Activated naive CD4-positive, alpha-beta T cell treated with anti-CD3 and anti-CD28 coated beads, Interleukin-2, amount 10 ng/mL, durations not matched to agents 7 days and 5 days (primary cell): ENCODE measurements at places on chromosomes 6 and 20.

- no peak overlapping the region for H3K27ac ChIP-seq
- peaks cover 5% of the 10 kb centered on the region for H3K4me1 ChIP-seq
- DNase-seq: no peak
- H3K36me3 ChIP-seq: no peaks in the 10 kb centered on the region
- peaks cover 51% of the 10 kb centered on the region for H3K27me3 ChIP-seq
- H3K4me3 ChIP-seq: no peak overlapping the region
These were observed 33.2 kb upstream of the SNX9 start for GRCh38 chr6:157789861-157790260.

GRCh38 chr6:26507658-26508057 lies 7.6 kb downstream of the BTN1A1 start:
- no peaks in the 10 kb centered on the region for H3K4me1 ChIP-seq
- no peak overlapping the region for H3K27ac ChIP-seq
- DNase-seq: no peak
- no peak overlapping the region for H3K4me3 ChIP-seq
- H3K27me3 ChIP-seq: peaks cover 58% of the 10 kb centered on the region

- no peak for DNase-seq
- H3K27me3 ChIP-seq: no peaks in the 10 kb centered on the region
These were observed 299.6 kb upstream of the STXBP5 start for GRCh38 chr6:146904596-146904995.

GRCh38 chr6:19410481-19410880 lies 426.7 kb upstream of the ID4 start:
- no peak for DNase-seq
- no peaks in the 10 kb centered on the region for H3K36me3 ChIP-seq
- H3K27me3 ChIP-seq: no peaks in the 10 kb centered on the region
- H3K4me1 ChIP-seq: no peaks in the 10 kb centered on the region
- no peak overlapping the region for H3K27ac ChIP-seq

DNA sequence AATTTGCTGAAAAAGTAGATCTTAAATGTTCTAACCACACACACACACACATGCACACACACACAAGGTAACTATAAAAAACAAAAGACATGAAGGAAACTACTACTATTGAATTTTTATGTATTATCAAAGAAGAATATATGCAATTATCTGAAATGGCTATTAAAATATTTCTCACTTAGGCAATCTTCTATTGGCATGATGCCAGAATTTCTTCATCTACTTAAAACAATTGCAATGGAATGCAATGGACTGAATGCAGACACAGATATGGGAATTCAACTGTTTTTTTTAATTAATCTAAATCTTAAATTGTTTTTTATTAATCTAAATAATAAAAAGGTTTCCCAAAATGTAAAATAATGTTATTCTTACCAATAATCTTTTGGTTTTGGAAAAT lies 152.6 kb upstream of the SMLR1 start:
- H3K4me1 ChIP-seq: peaks cover 11% of the 10 kb centered on the region
- no peaks in the 10 kb centered on the region for H3K27me3 ChIP-seq
- H3K36me3 ChIP-seq: peaks cover 3% of the 10 kb centered on the region
- no peak for DNase-seq
- H3K4me3 ChIP-seq: no peak overlapping the region
- no peak overlapping the region for H3K27ac ChIP-seq

DNA sequence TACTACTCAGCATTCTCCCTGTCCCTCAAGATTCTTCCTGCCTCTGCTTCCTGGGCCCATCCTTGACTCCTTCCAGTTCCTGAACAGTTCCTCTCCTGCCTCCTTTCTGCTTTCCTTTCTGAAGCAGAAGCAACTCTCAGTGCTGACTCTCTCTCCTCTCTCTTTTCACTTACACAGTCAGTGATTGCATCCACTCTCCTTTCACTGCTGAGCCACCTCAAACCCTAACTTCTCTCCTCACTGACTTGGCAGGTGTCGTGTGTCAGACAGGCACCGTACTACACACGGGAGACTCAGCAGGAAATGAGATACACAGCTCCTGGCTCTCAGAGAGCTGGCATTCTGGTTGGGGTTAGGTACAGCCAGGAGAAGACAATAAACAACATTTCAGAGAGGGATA lies 5.6 kb downstream of the ABHD16A start:
- H3K27ac ChIP-seq: peak overlapping the region; percentile 17
- no peak for DNase-seq
- no peaks in the 10 kb centered on the region for H3K27me3 ChIP-seq
- no peak overlapping the region for H3K4me3 ChIP-seq

DNA sequence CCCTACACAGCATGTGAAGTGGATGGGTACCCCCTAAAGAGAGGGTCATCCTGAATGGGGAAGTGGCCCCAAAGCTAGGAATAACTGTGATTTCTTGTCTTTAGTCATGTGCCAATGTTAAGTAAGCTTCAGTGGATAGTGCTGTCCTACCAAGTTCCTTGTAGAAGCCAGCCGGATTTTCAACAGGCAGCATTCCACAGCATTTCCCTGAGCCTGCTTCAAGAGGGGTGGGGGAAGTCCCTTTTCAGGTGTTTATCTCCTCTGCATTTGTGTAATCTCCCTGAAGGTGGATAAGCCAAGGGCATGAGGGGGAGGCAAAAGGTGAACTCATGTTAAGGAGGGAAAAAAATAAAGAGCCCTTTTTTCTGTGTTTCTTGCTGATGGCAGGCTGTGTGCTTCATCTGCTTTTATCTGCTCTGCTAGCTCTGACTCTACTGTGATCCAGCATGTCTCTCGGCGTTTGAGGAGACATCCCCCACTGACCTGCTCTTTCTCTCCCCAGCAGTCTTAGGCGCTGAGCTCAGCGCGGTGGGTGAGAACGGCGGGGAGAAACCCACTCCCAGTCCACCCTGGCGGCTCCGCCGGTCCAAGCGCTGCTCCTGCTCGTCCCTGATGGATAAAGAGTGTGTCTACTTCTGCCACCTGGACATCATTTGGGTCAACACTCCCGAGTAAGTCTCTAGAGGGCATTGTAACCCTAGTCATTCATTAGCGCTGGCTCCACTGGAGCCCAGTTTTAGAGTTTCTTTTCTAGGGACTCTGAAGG lies 1.9 kb downstream of the EDN1 start:
- no peaks in the 10 kb centered on the region for H3K36me3 ChIP-seq
- H3K27me3 ChIP-seq: peaks cover 59% of the 10 kb centered on the region
- no peak overlapping the region for H3K4me3 ChIP-seq
- DNase-seq: no peak
- H3K4me1 ChIP-seq: peaks cover 17% of the 10 kb centered on the region

- H3K4me3 ChIP-seq: no peak overlapping the region
- H3K36me3 ChIP-seq: no peaks in the 10 kb centered on the region
- H3K27me3 ChIP-seq: peaks cover 11% of the 10 kb centered on the region
- no peak overlapping the region for H3K27ac ChIP-seq
- H3K4me1 ChIP-seq: no peaks in the 10 kb centered on the region
These were observed 28.5 kb downstream of the CHRNA4 start for GRCh38 chr20:63332488-63333240.

DNA sequence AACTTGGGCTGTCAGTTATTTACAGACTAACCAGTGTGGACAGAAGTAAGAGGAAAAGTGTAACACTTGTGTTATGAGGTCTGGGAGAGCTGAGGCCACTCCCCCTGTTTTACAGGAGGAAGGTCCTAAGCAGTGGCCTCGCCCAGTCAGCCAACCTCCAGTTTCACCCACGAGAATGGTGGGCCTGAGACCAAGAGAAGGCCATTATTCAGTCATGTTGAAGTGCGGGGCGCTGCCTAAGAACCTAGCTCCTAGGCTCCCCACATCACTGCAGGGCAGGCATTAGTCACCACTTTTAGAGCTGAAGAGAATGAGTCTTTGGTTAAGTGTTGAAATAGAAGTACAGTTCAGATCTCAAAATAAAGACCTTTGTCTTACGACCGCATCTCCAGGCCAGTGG lies 27.9 kb downstream of the CDYL start:
- no peaks in the 10 kb centered on the region for H3K27me3 ChIP-seq
- no peak overlapping the region for H3K4me3 ChIP-seq
- no peak overlapping the region for H3K27ac ChIP-seq

DNA sequence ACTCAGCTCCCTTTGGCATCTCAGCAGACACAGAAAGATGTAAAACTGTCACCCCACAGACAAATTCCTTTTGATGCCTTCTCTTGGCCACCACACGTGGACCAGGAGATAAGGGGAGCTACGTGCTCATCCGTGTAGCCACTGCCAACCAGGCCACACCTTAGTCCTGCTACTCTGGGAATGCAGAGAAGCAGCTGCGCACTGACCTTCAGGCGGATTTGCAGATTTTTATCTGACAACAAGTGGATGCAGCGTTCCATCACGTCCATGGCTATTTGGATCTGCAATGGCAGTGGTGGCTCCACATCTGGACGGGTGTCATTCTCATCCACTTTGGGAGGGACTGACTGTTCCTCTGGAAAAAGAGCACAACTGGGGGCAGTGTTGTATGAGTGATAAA lies 30.8 kb downstream of the TTI1 start:
- no peak overlapping the region for H3K27ac ChIP-seq
- no peaks in the 10 kb centered on the region for H3K27me3 ChIP-seq

GRCh38 chr20:36319356-36320260 lies 13.5 kb downstream of the DLGAP4 start:
- no peaks in the 10 kb centered on the region for H3K4me1 ChIP-seq
- no peak overlapping the region for H3K4me3 ChIP-seq
- no peak overlapping the region for H3K27ac ChIP-seq
- no peak for DNase-seq
- H3K27me3 ChIP-seq: peaks cover 9% of the 10 kb centered on the region
- H3K36me3 ChIP-seq: no peaks in the 10 kb centered on the region

GRCh38 chr6:99821164-99821563 lies 172.9 kb downstream of the MCHR2 start:
- H3K36me3 ChIP-seq: no peaks in the 10 kb centered on the region
- H3K4me3 ChIP-seq: no peak overlapping the region
- no peaks in the 10 kb centered on the region for H3K4me1 ChIP-seq
- no peak overlapping the region for H3K27ac ChIP-seq
- DNase-seq: no peak
- peaks cover 9% of the 10 kb centered on the region for H3K27me3 ChIP-seq

DNA sequence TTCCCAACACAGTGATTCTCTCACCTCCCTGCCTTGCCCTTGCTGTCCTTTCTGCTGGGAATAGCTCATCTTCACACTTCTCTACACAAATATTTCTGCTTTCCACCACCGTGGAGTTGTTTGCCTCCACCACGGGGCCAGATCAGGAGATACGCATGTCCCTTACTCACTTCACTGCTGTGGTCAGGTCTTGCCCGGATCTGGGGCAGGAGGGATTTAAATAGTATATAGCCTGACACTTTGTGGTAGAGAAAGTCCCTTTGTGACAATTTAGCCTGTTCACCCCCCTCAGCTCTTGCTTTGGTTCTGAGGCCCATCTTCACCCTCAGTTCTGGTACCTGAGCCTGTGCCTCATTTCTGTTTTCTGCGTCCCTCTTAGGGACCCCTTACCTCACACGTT lies 92.6 kb upstream of the PREP start:
- no peaks in the 10 kb centered on the region for H3K36me3 ChIP-seq
- H3K4me1 ChIP-seq: peaks cover 6% of the 10 kb centered on the region
- peaks cover 4% of the 10 kb centered on the region for H3K27me3 ChIP-seq
- DNase-seq: no peak

- H3K36me3 ChIP-seq: peaks cover 31% of the 10 kb centered on the region
- H3K27ac ChIP-seq: no peak overlapping the region
- H3K4me3 ChIP-seq: no peak overlapping the region
- no peaks in the 10 kb centered on the region for H3K4me1 ChIP-seq
These were observed 20.8 kb upstream of the GMDS start for GRCh38 chr6:2266031-2266795.

DNA sequence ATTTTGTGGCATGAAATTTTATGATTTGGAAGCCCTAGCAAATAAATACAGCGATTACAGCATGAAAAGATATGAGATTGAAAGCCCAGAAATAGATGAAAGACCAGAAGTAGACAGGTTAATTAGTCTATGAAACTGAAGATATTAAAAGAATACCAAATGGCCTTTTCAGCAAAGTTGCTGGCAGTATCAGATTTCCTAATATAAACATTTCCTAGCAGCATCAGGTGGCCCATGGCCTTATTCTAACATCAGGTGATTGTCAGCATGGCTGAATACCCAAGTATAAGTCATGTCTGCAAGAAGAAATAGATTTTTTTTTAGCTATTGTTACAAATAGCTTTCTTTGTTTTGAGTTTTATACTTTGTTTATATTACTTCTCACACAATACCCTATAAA lies 93.2 kb downstream of the CLVS2 start:
- H3K4me1 ChIP-seq: no peaks in the 10 kb centered on the region
- no peak overlapping the region for H3K27ac ChIP-seq
- H3K27me3 ChIP-seq: no peaks in the 10 kb centered on the region
- no peaks in the 10 kb centered on the region for H3K36me3 ChIP-seq
- no peak overlapping the region for H3K4me3 ChIP-seq

GRCh38 chr6:133314947-133315346 lies 73.8 kb downstream of the EYA4 start:
- no peaks in the 10 kb centered on the region for H3K27me3 ChIP-seq
- no peak for DNase-seq
- H3K4me1 ChIP-seq: no peaks in the 10 kb centered on the region
- no peaks in the 10 kb centered on the region for H3K36me3 ChIP-seq

DNA sequence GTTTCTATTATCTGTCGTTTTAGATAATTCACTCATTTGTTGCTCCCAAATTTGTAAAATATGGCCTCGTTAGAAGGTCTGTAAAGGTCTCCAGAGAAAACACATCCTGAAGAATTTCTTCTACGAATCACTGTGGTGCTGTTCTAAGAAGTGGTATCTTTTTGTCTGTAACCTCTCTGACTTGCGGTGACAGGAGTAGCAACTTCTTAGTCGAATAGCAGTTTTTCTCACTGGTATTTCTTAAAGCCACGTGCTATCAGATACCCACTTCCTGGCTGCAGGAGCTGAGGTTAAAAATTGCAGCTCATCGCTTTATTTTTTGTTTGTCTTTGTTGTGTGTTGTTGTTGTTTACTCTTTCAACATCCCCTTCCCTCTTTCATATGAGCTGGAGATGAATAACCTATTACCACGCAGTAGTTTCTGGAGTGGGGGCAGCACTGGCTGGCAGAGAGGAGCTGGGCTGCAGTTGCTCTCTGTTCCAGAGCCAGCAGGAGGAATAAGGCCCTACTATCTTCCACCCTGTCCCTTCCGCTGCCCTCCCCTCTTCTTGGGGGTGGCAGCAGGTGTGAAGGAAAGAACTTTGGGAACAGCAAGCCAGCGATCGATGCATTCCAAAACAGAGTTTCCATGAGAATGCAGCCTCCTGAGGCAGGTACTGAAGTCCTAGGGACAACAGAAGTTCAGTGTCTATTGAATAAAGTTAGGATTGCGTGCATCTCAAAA lies 64.7 kb downstream of the C6orf118 start:
- no peaks in the 10 kb centered on the region for H3K36me3 ChIP-seq
- no peaks in the 10 kb centered on the region for H3K27me3 ChIP-seq
- H3K27ac ChIP-seq: no peak overlapping the region
- no peak overlapping the region for H3K4me3 ChIP-seq
- no peaks in the 10 kb centered on the region for H3K4me1 ChIP-seq
- no peak for DNase-seq

DNA sequence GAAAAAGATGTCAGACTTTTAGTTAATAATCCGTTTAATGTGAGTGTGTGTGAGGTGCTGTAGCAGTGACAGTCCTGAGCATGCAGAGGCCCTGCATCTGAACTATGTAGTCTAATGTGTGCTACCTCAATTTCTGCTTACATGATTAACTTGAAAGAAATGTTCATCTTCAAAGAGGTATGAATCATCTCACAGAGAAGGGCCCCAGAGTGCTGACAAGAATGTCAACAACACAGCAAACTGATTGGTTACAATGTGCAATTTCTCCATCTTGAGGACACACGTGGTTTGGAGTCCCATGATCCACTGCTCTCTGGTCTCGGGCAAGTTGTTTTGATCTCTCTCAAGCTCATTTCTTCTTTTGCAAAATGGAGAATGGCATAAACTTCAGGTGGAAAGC lies 61.7 kb upstream of the EMILIN3 start:
- H3K4me3 ChIP-seq: no peak overlapping the region
- peaks cover 52% of the 10 kb centered on the region for H3K4me1 ChIP-seq
- H3K36me3 ChIP-seq: peaks cover 75% of the 10 kb centered on the region
- H3K27me3 ChIP-seq: no peaks in the 10 kb centered on the region
- peak; percentile 67 for DNase-seq
